Breast epithelium (tissue), 4 donors: ENCODE measurements at places on chromosomes 7 and 10. TPM values are rescaled to one million over a fixed set of nuclear protein-coding genes. Genes with fewer than 3 reads are reported as not detected.

- DNase-seq, result no peak
Observed at GRCh38 chr7:138625084-138625848, 75.9 kb downstream of the SVOPL start.

Gene UPK3B
- total RNA-seq, result 2.1 TPM

GRCh38 chr10:65032867-65033769, 1511.9 kb downstream of the REEP3 start:
- DNase-seq, result no peak

DNA sequence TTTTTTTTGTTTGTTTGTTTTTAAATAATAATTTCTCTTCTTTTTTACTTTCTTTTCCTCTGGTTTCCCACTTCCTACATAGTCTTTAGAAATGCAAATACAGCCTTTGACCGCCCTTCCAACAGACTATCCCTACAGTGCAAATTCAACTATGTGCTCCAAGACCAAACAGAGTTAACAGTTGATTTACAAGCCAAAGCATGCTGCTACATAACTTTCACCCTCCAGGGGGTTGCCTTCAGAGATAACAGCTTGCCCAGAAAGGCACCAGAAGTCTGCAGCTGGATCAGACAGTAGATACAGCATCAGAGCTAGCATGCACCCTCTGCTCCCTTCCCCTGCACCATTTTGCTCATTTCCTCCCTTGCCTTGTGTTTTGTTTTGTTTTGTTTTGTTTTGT, 539.0 kb downstream of the ZWINT start:
- no peak for DNase-seq

Gene AGMO
- 1.4 TPM for total RNA-seq

- DNase-seq, result peak; percentile 49
Observed at GRCh38 chr7:99218406-99219184, 10.7 kb upstream of the KPNA7 start.
